ENCODE measurements at places on chromosomes 7 and 10.

DNA sequence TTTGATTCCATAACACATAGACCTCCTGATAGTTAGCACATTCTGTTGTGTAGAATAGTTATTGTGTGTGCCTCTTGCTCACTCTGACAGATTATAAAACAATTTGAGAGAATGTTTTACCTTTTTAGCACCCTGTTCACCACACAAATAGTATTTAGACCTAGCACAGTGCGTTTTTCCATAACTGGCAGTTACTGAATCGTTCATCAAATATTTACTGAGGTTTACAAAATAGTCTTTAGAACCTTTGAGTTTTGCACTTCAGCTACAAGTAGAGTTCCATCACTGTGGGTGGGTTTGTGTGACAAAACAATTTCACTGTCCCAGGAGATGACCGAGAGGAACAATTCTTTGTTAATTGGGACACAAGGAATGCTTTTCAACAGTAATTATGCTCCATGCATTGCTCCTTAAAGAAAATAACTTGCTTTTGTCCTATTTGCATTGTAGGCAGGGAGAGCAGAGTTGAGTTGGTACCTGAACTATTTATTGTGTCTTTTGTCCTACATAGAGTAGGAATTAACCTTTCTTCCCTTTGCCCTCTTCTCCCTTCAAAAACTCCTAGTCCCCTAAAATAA lies 62.3 kb downstream of the DNAH11 start:
- DNase-seq: no peak

DNA sequence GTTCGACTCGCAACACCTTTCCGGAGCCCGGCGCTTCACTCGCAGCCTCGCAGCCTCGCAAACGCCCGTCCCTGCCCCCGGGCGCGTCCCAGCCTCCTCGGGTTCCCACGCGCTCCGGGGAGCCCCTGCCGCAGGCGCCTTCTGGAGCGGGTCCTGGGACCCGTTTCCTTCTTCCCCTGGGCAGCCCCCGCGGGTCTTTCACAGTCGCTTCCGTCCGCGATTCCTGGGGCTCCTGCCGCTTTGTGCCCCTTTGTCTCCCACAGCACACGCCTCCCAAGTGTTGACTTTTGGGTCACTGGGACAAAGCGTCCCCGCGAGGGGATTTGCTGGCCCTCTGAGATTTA lies 140.7 kb downstream of the DYNC2I1 start:
- DNase-seq: no peak

- DNase-seq: no peak
Measured at GRCh38 chr7:102426268-102427018, 6.9 kb upstream of the ORAI2 start.

GRCh38 chr10:71132321-71132810 lies 80.0 kb upstream of the UNC5B start:
- peak; percentile 88 for DNase-seq

GRCh38 chr7:47154791-47155190 lies 427.1 kb downstream of the TNS3 start:
- no peak for DNase-seq

GRCh38 chr7:79298145-79298760 lies 155.2 kb downstream of the MAGI2 start:
- DNase-seq: no peak

DNA sequence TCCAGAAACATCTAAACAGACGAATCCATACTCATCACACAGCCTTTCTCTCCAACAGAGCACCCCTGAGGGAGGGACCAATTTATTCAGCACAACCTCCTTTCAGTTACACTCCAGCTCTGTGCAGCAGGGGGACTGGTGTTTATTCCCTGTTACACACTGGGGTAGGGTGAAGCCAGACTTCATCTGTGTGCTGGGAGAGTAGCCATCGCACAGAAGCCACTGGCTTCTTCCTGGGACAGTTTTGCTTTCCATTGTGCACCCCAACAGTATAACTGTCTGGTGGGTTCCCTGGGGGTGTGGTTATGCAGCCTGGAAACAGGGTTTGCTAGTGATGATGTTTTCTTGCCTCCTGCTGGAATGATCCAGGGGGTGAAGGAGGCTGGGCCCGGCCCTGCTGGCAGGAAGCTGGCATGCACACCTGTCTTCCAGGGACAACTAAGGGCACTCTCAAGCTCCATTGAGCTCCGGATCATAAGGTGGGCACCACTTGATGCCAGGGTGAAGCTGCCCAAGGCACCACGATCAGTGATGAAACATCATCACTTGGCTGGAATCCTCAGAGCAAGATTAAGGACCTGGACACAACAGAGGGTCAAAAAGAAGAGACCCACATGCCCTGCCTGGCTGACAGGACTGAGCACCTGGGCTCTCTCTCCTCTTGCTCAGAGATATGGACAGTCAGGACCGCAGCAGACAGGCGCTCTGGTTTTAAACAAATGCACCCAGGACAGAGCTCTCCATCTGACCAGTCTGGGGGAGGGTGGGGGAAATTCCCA lies 293.2 kb downstream of the GRID1 start:
- peak; percentile 70 for DNase-seq

GRCh38 chr10:241451-241850 lies 106.2 kb downstream of the ZMYND11 start:
- no peak for DNase-seq

GRCh38 chr10:34966451-34966850 lies 123.7 kb downstream of the CUL2 start:
- DNase-seq: no peak

DNA sequence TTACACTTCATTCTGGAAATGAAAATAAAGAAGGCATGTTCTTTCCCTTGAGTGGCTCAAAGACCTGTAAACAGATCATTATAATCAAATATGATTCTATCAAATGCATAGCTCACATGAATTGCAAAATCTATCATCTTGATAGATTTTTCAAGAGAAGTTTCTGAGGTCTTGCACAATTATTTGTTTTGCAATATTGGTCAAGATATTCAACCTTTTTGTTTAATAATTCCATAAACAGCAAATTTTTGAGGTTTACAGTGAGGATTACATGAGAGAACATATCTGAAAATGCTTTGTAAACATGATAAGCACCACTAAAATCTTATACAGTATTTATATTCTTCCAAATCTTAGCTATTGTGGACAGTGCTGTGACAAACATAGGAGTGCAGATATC lies 160.8 kb downstream of the HDAC9 start:
- no peak for DNase-seq

DNA sequence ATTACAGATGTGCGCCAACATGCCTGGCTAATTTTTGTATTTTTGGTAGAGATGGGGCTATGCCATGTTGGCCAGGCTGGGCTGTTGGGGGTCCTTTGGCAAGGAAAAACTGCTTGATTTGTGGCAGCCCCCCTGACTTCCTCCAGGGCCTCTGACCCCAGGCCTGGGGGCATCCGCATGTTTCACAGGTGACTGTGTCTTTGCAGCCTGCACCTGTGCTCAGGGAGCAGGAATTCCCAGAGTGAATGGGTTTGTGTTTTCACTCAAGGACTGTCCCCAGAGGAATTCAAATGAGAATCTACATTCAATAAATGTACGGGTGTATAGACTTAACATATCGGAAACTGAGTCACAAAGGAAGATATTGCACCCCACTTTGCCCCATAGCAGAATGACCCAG lies 11.6 kb upstream of the CLIP2 start:
- DNase-seq: no peak

GRCh38 chr7:142760071-142760642 lies 10.6 kb upstream of the PRSS2 start:
- no peak for DNase-seq

DNA sequence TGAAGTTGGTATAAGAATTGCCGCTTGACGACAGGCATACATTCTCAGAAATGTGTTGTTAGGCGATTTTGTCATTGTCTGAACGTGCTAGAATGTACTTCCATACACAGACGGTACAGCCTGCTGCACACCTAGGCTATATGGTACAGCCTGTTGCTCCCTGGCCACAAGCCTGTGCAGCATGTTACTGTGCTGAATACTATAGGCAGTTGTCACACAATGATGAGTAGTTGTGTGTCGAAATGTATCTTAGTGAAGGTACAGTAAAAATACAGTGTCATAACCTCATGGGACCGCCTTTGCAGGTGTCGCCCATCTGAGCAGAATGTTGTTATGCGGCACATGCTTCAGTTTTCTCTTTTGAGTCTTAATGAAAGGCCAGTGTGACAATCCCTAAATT lies 66.5 kb downstream of the SHH start:
- DNase-seq: no peak

DNA sequence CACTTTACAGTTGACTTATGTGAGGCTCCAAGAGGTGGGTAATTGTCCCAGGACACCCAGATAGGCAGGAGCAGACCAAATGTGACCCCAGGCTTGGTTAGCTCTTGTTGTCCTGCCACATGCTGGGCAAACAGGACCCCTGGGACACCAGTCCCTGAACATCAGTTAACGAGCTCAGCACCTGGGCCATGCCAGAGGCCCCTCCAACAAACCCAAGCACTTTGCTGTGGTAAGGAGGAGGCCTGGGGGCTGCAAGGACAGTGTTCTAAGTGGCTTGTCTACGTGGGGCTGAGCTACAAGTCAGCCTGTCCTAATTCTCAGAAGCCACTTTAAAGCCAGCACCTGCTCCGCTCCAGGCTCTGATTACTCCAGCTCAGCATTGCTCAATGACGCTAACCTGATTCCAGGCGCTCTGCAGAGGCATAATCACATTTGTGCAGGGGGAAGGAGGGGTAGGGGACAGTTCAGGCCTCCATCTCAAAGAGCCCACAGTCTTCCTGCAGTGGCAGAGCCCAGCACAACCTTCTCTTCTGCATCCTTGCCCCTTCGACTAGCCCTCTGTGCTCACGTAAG lies 57.2 kb downstream of the DDC start:
- DNase-seq: no peak

Measured in vagina (tissue), 2 donors.